ENCODE measurements at places on chromosomes 2 and 18.
A peak's percentile ranks its signal among the peaks of the same experiment; 100 is the strongest.

GRCh38 chr2:161604901-161605300 lies 19.3 kb upstream of the SLC4A10 start:
- DNase-seq = no peak

DNA sequence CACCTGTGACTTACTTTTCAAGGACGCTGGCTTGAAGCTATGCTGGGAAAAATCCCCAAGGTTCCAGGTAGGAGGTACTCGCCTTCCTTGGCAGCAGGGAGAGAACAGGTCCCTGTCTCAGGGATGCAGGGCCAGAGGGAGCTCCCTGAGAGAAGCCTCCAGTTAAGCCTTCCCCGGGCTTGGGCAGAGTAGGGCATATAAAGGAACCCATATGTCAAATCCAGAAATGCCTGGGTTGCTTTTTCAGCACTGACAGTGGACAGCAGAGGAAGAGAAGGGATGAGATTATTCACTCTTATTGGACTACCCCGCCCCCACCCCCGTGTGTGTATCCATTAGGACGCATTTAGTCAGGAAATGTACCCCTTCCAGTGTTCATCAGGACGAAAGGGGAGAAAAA lies 89.3 kb upstream of the TEX51 start:
- no peak for DNase-seq

GRCh38 chr2:8153258-8153718 lies 528.6 kb upstream of the ID2 start:
- DNase-seq = no peak

GRCh38 chr2:46650556-46651001 lies 171.2 kb downstream of the TMEM247 start:
- DNase-seq = peak; percentile 25

GRCh38 chr2:171874517-171874916 lies 19.5 kb downstream of the SLC25A12 start:
- no peak for DNase-seq

All from substantia nigra (tissue), 51 donors.